ENCODE measurements at places on chromosomes 2 and 18. TPM values are rescaled to one million over a fixed set of nuclear protein-coding genes. Genes with fewer than 3 reads are reported as not detected.

Gene TIA1
- total RNA-seq: 69.9 TPM

Gene FOXI3
- not detected for total RNA-seq

Gene EEF1B2
- total RNA-seq: 823 TPM

Gene EPAS1
- 56.9 TPM for total RNA-seq

Gene MRPL30
- total RNA-seq: 32.4 TPM

Gene IMP4
- total RNA-seq: 163 TPM

Gene MBP
- 16.6 TPM for total RNA-seq

Gene FABP1
- not detected for total RNA-seq

Gene PDK1
- total RNA-seq: 21.3 TPM

Gene REG3G
- not detected for total RNA-seq

Gene POMC
- 0.85 TPM for total RNA-seq

Gene LCLAT1
- 13.8 TPM for total RNA-seq

Gene SKA1
- total RNA-seq: 2.8 TPM

Gene RFX8
- total RNA-seq: 6.7 TPM

Gene CCL20
- 57.5 TPM for total RNA-seq

Gene BOLL
- not detected for total RNA-seq

Gene CTNNA2
- total RNA-seq: under 0.01 TPM

Gene APCDD1
- total RNA-seq: 0.19 TPM

Gene UGT1A8
- total RNA-seq: not detected

Gene DCTN1
- 202 TPM for total RNA-seq

Gene POLE4
- 15.5 TPM for total RNA-seq

Gene GCKR
- total RNA-seq: 1.9 TPM

Gene TEX261
- 33.5 TPM for total RNA-seq

Gene CELF4
- total RNA-seq: not detected

Gene SCYGR2
- total RNA-seq: not detected

Gene CFAP53
- 0.85 TPM for total RNA-seq

Gene VIL1
- under 0.01 TPM for total RNA-seq

Gene SPP2
- not detected for total RNA-seq

Gene RBBP8
- 48.9 TPM for total RNA-seq

Gene CYRIA
- total RNA-seq: 5.2 TPM

Gene WNT10A
- under 0.01 TPM for total RNA-seq

Gene KIAA2012
- under 0.01 TPM for total RNA-seq

Gene UGT1A5
- not detected for total RNA-seq

Gene FIGN
- total RNA-seq: 1.7 TPM

Gene CDH7
- not detected for total RNA-seq

Gene GAL3ST2
- 0.85 TPM for total RNA-seq

Gene DAPL1
- total RNA-seq: not detected

Gene LRRC30
- total RNA-seq: not detected

Gene ALPI
- not detected for total RNA-seq

Gene ABCB11
- total RNA-seq: not detected

Gene ACKR3
- total RNA-seq: 5.4 TPM

Data from regular cardiac myocyte (primary cell).